Activated T-helper 1 cell treated with anti-CD3 and anti-CD28 coated beads, Interleukin-12 subunit alpha, Interleukin-12 subunit beta, Interleukin-2, Interleukin-4 antibody, amounts not matched to agents 30 ng/mL and 10 ng/mL and 1 ng/mL, durations not matched to agents 14 hours and 24 hours and 36 hours (primary cell): ENCODE measurements at places on chromosomes 13 and 19.

GRCh38 chr19:24062190-24062589 lies 24.8 kb upstream of the ZNF254 start:
- H3K4me3 ChIP-seq, result no peak overlapping the region
- H3K36me3 ChIP-seq, result peaks cover 30% of the 10 kb centered on the region
- no peak for DNase-seq
- no peak overlapping the region for H3K27ac ChIP-seq

- H3K4me1 ChIP-seq, result peaks cover 11% of the 10 kb centered on the region
- H3K4me3 ChIP-seq, result no peak overlapping the region
- H3K36me3 ChIP-seq, result peaks cover 1% of the 10 kb centered on the region
- no peaks in the 10 kb centered on the region for H3K27me3 ChIP-seq
Measured at GRCh38 chr13:100473087-100473486, 115.5 kb downstream of the GGACT start.

- DNase-seq, result no peak
- H3K27ac ChIP-seq, result no peak overlapping the region
- no peaks in the 10 kb centered on the region for H3K4me1 ChIP-seq
Measured at GRCh38 chr19:1231729-1232637, 5.8 kb downstream of the CBARP start.

DNA sequence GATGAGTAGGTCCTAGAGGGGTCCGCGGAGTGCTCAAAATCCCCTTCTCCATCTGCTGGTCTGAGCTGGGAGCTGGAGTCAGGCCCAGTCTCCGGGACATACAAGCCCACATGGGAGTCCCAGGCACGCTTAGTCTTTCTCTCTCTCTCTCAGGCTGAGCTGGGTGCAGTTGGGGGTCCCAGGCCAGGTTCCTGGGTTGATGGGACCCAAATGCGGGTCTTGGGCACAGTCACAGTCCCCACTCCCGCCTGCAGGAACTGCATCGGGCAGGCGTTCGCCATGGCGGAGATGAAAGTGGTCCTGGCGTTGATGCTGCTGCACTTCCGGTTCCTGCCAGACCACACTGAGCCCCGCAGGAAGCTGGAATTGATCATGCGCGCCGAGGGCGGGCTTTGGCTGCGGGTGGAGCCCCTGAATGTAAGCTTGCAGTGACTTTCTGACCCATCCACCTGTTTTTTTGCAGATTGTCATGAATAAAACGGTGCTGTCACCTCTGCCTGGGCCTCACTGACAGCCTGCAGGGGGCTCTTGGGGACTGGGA lies 23.8 kb downstream of the CYP4F12 start:
- no peak overlapping the region for H3K4me3 ChIP-seq
- no peaks in the 10 kb centered on the region for H3K4me1 ChIP-seq
- H3K36me3 ChIP-seq, result no peaks in the 10 kb centered on the region
- DNase-seq, result no peak

GRCh38 chr13:113991191-113991669 lies 17.4 kb upstream of the C13orf46 start:
- H3K36me3 ChIP-seq, result peaks cover 44% of the 10 kb centered on the region
- no peak for DNase-seq
- H3K27me3 ChIP-seq, result no peaks in the 10 kb centered on the region
- no peaks in the 10 kb centered on the region for H3K4me1 ChIP-seq
- H3K27ac ChIP-seq, result no peak overlapping the region

- peaks cover 69% of the 10 kb centered on the region for H3K27me3 ChIP-seq
- no peak for DNase-seq
- H3K4me1 ChIP-seq, result no peaks in the 10 kb centered on the region
- H3K27ac ChIP-seq, result no peak overlapping the region
- peak overlapping the region; percentile 30 for H3K4me3 ChIP-seq
Measured at GRCh38 chr13:25371158-25371874, 458 bp upstream of the ATP8A2 start.

GRCh38 chr13:40445557-40445990 lies 220.9 kb downstream of the FOXO1 start:
- DNase-seq, result no peak
- H3K36me3 ChIP-seq, result peaks cover 7% of the 10 kb centered on the region
- H3K27ac ChIP-seq, result no peak overlapping the region
- no peak overlapping the region for H3K4me3 ChIP-seq

- peaks cover 1% of the 10 kb centered on the region for H3K36me3 ChIP-seq
- no peaks in the 10 kb centered on the region for H3K27me3 ChIP-seq
- H3K27ac ChIP-seq, result no peak overlapping the region
- DNase-seq, result no peak
- H3K4me3 ChIP-seq, result no peak overlapping the region
- H3K4me1 ChIP-seq, result no peaks in the 10 kb centered on the region
Measured at GRCh38 chr19:58091251-58091995, 6.6 kb downstream of the ZSCAN18 start.

GRCh38 chr13:59299584-59299983 lies 864.1 kb downstream of the DIAPH3 start:
- no peak for DNase-seq
- no peaks in the 10 kb centered on the region for H3K27me3 ChIP-seq
- no peaks in the 10 kb centered on the region for H3K4me1 ChIP-seq

DNA sequence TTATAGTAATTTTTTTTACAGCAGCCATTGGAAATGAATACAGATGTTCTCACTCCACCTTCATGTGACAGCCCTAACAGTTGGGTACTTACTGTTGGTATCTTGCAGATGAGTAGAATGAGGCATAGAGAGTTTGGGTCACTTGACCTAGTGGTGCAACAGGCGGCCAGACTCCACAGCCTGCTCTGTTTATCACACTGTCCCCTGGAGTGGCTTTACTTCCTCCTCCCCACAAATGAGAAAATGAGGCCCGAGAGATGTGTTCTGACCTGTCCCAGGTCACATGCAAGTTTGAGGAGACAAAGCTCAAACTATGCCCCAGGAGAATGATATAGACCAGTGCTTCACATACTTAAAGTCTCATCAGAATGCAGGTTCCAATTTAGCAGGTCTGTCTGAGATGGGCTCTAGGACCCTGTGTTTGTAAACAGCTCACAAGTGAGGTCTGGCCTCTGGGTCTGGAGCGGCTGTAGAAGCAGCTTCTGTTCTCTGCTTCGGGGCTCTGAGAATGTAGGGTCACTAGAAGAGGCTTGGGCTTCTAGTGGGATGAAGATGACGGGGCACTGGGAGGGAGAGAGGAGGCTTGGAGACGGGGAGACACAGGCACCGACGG lies 37.4 kb upstream of the RCBTB2 start:
- peaks cover 6% of the 10 kb centered on the region for H3K36me3 ChIP-seq
- peaks cover 38% of the 10 kb centered on the region for H3K4me1 ChIP-seq
- H3K4me3 ChIP-seq, result no peak overlapping the region

DNA sequence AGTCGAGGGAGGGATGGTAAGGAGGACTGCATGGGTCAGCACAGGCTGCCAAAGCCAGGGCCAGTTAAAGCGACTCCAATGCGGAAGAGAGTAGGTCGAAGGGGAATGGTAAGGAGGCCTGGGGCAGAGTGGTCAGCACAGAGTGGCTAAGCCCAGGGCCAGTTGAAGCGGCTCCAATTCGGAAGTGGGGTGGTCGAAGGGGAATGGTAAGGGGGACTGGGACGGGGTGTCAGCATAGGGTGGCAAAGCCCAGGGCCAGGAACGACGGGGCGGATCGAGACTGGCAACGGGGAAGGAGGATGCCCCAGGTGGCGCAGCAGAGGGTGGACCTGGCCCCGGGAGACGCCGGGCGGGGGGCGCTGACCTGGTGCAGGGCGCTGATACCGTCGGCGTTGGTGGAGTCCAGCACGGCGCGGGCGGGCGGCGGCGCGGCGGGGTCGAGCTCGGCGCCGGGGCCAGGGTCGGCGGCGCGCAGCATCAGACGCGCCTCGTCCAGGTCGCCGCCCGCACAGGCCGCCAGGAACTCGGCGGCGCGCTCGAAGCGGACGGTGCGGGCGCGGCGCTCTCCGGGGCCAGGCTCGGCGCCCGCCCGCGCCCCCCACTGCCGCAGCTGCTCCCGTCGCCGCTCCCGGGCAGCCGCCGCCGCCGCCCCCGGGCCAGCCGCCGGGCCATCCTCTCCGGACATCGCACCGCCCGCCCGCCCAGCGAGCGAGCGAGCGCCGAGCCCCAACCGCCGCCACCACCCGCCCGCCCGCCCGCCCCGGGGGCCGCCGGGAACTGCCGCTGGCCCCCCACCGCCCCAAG lies at the start of gene PPP1R12C:
Gene PPP1R12C, minus strand, starts transcription at position 779 of the 804 bp plus-strand sequence. Its CDS starts 94 bp downstream, at position 685.
- H3K4me1 ChIP-seq, result peaks cover 28% of the 10 kb centered on the region
- H3K36me3 ChIP-seq, result peaks cover 12% of the 10 kb centered on the region
- DNase-seq, result no peak

- H3K4me1 ChIP-seq, result no peaks in the 10 kb centered on the region
- H3K36me3 ChIP-seq, result no peaks in the 10 kb centered on the region
- H3K27ac ChIP-seq, result no peak overlapping the region
- H3K27me3 ChIP-seq, result peaks cover 16% of the 10 kb centered on the region
- DNase-seq, result no peak
- no peak overlapping the region for H3K4me3 ChIP-seq
Measured at GRCh38 chr13:101149735-101150384, 266.4 kb downstream of the NALCN start.

GRCh38 chr13:77338961-77339401 lies 12.1 kb upstream of the MYCBP2 start:
- H3K27ac ChIP-seq, result no peak overlapping the region
- H3K27me3 ChIP-seq, result no peaks in the 10 kb centered on the region
- H3K4me1 ChIP-seq, result peaks cover 21% of the 10 kb centered on the region

GRCh38 chr19:42276284-42276683 lies 7.2 kb downstream of the CIC start:
- H3K36me3 ChIP-seq, result peaks cover 24% of the 10 kb centered on the region
- H3K27ac ChIP-seq, result peak overlapping the region; percentile 79
- H3K4me3 ChIP-seq, result peak overlapping the region; percentile 46

DNA sequence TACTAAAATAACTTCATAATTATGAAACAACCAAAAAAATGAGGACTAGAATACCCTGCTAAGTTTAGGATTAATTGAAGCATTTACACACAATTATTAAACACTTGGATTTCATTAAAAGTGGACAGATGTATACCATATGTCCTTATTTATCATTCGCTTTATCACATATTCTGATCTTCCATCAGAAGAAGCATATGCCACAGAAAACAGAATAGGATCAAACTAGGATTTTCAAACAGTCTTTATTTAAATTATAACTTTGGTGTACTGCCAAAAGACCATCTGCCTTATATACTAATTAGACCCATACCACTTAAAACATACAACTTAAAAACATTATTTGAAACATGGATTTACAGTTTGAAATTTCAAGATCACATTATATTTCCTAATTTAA lies 727.1 kb upstream of the KLHL1 start:
- H3K4me3 ChIP-seq, result no peak overlapping the region
- no peak overlapping the region for H3K27ac ChIP-seq
- peaks cover 2% of the 10 kb centered on the region for H3K27me3 ChIP-seq
- no peaks in the 10 kb centered on the region for H3K36me3 ChIP-seq

DNA sequence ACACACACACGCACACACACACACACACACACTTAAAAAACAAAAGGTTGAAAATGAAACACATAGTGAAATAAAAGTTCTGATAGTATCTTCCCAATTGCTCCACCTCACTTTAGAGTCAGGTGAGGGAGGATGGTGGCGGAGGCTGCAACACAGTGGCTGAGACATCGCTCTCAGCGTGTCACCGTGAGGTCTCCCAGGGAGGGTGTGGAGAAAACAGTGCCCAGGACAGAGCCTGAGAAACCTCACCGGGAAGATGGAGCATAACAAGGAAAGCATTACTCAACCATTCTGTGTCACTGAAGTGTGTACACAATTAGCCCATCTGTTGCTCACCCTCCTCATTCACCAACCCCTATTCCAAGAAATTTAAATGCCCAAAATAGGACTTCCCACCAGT lies 111.4 kb upstream of the USP29 start:
- H3K4me1 ChIP-seq, result no peaks in the 10 kb centered on the region
- H3K27me3 ChIP-seq, result no peaks in the 10 kb centered on the region
- no peak overlapping the region for H3K27ac ChIP-seq
- DNase-seq, result no peak

GRCh38 chr13:103325672-103326071 lies 259.5 kb upstream of the SLC10A2 start:
- H3K36me3 ChIP-seq, result no peaks in the 10 kb centered on the region
- H3K4me3 ChIP-seq, result no peak overlapping the region
- no peak for DNase-seq

DNA sequence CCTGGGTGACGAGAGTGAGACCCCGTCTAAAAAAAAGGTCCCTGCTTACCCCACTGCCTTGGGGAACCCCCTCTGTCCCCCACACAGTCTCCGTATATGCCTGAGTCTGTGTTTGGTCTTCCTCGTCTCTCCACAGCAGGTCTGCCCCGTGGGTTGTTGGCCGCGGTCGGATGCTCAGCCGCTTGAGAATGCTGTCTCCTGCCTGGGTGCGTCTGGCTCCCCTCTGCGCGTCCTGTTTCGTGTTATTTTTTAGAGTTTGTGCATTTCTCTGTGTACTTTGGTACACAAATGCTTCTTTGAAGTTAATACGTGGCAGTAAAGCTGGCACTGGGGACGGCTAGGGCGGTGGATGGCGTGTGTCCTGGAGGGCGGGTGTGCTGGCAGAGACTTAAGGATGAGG lies 34.9 kb downstream of the KDM4B start:
- no peak for DNase-seq
- H3K27ac ChIP-seq, result no peak overlapping the region
- no peak overlapping the region for H3K4me3 ChIP-seq
- H3K27me3 ChIP-seq, result no peaks in the 10 kb centered on the region
- H3K4me1 ChIP-seq, result no peaks in the 10 kb centered on the region

GRCh38 chr13:39210961-39211534 lies 172.8 kb downstream of the NHLRC3 start:
- no peaks in the 10 kb centered on the region for H3K4me1 ChIP-seq
- DNase-seq, result no peak
- H3K36me3 ChIP-seq, result no peaks in the 10 kb centered on the region
- H3K27ac ChIP-seq, result no peak overlapping the region
- peaks cover 8% of the 10 kb centered on the region for H3K27me3 ChIP-seq
